ENCODE measurements at places on chromosomes 3 and 15. TPM values are rescaled to one million over a fixed set of nuclear protein-coding genes. Genes with fewer than 3 reads are reported as not detected.

TRIM71 gene
- polyA plus RNA-seq: not detected

PRR20G gene
- polyA plus RNA-seq: not detected

DNA sequence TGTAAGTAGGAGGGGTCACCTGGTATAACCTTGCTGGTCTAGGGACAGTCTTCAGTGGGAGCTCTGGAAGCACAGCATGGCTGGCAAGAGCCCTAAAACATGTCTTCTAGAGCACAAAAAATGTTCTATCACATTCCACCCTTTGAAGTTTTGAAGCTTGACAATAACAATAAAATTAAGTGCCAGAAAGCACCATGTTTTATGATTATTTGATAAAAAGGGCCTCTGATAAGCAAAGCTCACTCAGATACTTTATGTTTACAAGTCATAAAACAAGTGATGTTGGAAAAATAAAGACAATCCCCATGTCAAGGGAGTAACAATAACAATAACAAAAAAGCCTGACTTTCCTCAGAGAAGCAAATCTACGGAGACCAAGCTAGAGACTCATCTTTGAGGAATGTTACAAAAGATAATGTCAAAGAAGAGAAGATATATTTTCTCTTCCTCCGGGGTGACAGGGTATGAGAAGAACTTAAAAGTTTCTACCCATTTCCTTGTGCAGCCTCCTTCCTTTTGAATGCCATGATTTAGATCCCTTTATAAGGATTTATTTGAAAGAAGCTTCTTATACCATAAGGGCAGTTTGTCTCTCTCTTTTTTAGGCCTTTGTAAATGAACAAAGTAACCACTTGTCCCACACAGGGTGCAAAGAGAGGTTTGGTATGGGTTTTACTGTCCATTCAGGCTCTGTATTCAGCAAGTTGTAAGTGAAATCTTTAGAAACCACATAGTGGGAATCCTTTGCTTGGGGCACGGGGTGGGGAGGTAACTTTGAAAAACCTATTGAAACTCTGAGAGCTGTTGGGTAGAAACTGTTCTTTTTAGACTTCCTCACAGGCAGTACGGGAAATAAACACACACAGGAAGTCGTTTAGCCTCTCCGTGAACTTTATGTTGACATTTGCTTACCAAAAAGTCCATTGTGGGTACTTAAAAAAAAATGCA lies 109.6 kb upstream of the RBMS3 start:
- DNase-seq: no peak

DNA sequence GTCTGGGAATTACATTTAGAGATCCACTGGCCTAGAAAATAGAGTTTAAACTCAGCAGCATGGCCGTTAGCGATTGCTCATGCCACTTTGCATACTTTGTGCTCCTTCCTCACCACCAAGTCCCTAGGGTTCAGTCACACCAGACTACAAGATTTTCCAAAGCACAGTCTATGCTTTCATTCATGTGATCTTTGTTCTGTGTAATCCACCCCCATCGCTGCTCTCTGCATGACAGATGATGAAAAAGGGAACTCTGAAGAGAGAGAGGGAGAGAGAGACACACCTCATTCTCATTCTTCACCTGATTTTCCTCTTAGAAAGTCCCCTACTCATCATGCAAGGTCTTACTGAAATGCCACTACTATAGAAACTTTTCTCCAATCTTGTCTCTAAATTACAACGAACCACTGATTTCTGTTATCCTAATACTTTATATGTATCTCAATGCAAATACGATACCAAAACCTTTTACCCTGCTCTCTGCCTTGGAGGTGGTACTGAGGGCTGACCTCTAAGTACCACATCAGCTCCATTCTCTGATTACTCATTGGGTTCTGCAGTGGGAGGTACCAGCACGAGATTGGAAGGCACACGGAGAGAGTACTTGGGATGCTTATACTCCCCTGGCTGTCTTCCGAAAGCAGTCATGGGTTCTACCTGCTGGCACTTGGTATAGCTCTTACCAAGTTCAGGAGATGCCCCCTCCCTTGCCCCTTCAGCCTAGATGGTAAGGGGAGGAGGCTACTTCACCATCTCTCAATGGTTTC lies 1.1 kb upstream of the PARP15 start:
- peak; percentile 96 for DNase-seq

DNA sequence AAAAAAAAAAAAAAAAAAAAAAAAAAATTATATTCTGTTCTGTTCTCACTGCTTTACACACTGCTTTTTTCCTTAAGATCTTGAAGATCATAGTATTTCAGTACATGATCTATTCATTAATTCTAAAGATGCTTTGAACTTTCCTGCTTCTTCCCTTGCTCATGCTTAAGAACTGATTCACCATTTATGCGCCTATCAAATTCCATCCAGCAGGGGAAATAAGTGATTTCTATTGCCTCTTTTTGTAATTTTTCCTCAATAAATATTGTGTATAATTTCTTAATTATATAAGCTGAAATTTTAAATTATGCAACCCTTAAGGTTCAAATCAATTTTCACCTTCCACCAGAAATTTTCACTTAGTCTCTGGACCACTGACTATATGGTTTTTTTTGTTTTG lies 10.6 kb downstream of the DENND6A start:
- DNase-seq: no peak

DNA sequence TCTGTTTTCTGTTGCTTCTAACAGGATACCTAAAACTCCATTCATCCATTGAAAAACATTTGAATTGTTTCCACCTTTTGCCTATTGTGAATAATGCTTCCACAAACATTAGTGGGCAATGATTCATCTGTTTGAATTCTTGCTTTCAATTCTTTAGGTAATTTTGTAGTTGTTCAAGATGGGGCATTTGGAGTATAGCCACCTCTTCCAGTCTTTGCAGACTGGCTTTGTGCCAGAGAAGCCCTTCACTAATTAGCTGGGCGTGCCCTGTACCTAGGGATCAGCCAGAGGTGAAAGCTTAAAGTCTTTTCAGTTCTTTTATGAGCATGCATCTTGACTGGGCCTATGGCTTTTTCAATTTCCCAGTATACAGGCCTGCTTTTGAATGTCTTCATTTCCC lies 10.9 kb downstream of the RTP1 start:
- no peak for DNase-seq

DNA sequence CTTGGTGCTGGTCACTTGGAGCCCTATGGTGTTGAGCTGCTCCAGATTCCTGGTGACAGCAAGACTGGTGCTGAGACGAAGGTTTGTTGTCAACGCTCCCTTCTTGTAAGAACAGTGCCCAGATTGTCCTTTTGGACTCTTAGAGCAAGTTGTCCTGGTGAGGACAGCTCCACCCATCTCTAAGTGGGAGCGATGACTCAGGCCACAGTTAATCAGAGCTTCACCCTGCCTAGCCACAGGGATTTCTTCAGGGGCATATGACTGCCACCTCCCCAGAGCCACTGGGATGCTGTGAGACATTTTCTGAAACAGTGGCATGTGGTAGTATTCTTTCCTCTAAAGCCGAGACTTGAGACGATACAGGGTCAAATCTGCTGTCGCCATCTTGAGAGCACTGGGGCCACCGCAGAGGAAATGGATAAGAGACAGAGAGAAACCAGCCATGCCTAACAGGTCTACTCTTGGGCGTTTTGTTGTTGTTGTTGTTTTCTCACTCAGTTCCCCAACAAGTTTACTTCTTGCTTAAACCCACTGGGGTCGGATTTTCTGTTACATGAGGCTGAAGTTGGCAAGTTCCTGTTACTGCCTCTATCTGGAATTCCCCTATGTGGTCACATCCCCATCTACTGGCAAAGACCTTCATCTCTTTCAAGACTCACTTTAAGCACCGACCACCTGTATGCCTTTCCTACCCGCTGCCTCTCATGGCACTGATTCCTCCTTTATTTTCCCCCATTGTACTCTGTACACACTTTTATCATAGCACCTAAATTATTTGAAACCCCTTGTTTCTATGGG lies 16.0 kb upstream of the PCOLCE2 start:
- DNase-seq: peak; percentile 58

- no peak for DNase-seq
Measured at GRCh38 chr3:131231710-131232389, 149.7 kb upstream of the NUDT16 start.

GRCh38 chr3:172449466-172450149 lies 1.4 kb upstream of the GHSR start:
- no peak for DNase-seq

DNA sequence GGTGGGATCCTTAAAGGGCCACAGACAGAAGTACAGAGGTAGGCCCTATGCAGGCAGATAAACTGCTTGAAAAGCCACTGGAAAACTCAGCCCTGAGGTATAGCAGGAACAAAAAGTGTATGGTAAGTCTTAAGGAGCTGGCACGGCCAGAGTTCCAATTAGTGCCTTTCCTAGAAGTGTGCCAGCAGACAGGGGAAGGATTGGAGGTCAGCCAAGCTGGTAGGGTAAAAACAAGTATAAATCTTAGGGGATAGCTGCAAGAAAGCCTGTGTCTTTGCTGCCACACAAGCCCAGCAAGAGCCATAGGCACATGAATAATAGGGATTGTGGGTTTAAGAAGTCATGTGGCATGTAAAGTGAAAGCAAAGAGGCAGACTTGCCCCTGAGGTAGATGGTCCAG lies 582.5 kb downstream of the PLOD2 start:
- no peak for DNase-seq

GRCh38 chr15:38503496-38503895 lies 49.6 kb downstream of the FAM98B start:
- no peak for DNase-seq

DNA sequence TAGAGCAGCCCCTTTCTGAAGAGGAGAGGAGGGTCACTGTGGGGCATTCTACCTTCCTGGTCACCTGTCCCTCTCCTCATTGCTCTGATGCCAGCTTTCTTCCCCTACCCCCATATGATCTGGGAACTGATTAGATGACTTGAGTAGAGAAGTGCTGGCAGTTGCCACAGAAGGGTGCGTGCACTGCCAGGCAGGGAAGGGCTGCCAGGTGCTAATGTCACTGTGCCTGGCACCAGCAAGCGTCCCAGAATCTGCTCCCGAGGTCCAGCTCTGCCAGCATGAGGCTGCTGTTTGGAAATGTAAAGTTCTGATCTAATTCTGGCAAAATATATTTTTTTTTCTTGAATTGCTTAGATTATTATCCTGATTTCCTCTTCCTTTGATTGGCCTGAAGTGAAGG lies 52.8 kb downstream of the PPM1L start:
- DNase-seq: no peak
